ENCODE measurements at places on chromosomes 7 and 10.

GRCh38 chr10:52394246-52394645 is 80.2 kb downstream of the DKK1 start:
- DNase-seq, result peak; percentile 33

GRCh38 chr7:100208911-100209408 is 10.8 kb upstream of the PVRIG start:
- no peak for DNase-seq

DNA sequence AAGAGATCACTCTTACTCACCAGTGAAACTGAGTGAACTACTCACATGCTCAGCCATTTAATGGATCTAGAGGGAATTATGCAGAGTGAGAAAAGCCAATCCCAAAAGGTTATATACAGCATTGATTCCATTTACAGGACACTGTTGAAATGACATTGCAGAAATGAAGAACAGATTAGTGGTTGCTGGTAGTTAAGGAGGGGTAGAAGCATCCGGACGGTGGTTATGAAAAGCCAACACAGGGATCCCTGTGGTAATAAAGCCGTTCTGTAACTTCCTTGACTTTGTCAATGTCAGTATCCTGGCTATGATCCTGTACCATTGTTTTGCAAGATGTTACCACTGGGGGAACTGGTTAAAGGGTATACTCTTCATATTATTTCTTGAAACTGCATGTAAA is 253.4 kb downstream of the USP6NL start:
- no peak for DNase-seq

DNA sequence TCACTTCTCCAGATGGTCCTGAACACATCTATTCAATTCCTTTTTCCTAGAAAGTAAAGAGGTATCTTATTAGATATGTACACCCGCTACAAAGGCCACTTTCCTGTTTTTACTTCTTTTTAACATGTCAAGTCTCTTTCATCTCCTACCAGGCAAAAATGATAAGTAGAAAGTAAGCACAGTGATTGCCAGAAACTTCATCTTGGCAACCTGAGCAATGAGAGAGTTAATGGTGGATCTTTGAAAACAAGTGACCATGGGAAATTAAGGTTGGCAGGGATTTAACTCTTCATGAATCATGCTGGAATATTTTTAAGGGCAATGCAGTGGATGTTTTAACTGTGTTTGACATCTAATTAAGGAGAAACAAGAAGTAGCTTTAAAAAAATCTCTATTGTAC is 2.7 kb downstream of the SEMA3A start:
- no peak for DNase-seq

DNA sequence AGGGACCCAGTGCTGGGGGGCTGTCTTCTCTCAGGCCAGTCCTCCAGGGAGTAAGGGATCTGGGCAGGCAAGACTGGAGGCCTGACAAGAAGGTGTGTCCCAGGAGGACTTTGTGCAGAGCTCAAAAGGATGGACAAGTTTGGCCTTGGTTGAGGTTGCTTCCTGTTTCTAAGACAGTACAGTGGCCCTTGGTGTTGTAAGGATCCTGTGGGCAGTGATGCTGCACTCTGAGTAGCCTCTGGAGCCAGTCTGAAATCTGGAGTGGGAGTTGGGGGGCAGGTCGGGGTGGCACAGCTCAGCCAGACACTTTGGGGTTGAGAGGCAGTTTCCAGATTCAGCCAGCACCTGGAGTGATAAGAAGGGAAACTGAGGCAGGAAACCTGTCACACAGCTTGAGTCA is 139.2 kb upstream of the ZMIZ1 start:
- no peak for DNase-seq

DNA sequence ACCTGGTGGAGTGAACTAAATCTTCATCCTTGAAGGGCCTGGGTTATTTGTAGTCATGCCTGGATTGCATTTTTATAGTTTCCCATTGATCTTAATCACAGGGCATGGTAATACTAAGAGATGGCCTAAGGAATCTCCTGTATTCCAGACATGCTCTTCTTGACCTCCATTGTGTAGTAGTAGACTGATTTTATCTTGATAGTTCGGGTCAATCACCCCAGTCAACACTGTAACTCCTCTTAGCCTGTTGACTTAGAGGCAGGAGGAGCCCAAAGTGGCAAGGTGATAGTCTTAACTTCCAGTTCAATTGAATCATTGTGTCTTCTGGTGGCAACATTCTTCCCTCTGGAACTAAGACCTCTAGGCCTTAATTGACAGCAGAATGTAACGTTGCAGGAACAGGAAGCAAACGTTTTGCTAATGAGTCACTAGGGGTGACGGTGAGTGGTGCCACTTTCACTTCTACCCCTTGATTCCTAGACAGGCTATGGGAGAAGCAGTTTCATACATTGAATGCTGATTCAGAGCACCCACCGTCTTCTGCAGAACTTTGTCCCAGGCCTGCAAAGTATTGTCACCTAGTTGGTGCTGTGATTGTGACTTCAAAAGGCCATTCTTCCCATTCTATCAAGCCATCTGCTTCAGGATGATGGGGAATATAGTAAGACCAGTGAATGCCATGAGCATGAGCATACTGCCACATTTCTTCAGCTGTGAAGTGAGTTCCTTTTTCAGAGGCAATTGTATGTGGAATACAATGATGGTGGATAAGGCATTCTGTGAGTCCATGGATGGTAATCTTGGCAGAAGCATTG is 24.0 kb upstream of the PAPSS2 start:
- DNase-seq, result peak; percentile 79

- DNase-seq, result no peak
These were observed 25.3 kb upstream of the ANKRD2 start for GRCh38 chr10:97547271-97547600.

- peak; percentile 7 for DNase-seq
These were observed 96.1 kb downstream of the AMPH start for GRCh38 chr7:38535073-38535472.

GRCh38 chr7:46844486-46844885 is 737.4 kb downstream of the TNS3 start:
- DNase-seq, result no peak

All from fibroblast of skin of scalp (primary cell).